ENCODE measurements at places on chromosomes 4 and X. TPM values are rescaled to one million over a fixed set of nuclear protein-coding genes. Genes with fewer than 3 reads are reported as not detected.

The CLTRN gene
- not detected for total RNA-seq

The GNRHR gene
- total RNA-seq: not detected

The FGFRL1 gene
- 9.2 TPM for total RNA-seq

The SERPINA7 gene
- total RNA-seq: not detected

The MAGEA8 gene
- total RNA-seq: not detected

The TCEAL3 gene
- total RNA-seq: 68.3 TPM

The CHRDL1 gene
- 365 TPM for total RNA-seq

The BEX5 gene
- total RNA-seq: 4.6 TPM

The DOK7 gene
- not detected for total RNA-seq

The VCX3A gene
- not detected for total RNA-seq

The KCNE5 gene
- not detected for total RNA-seq

The EDA gene
- total RNA-seq: 3.7 TPM

The SMR3B gene
- not detected for total RNA-seq

The NEUROG2 gene
- not detected for total RNA-seq

The CYBB gene
- 8.9 TPM for total RNA-seq

The SPACA5 gene
- not detected for total RNA-seq

The ASB5 gene
- 56.1 TPM for total RNA-seq

The PPARGC1A gene
- 4.5 TPM for total RNA-seq

The PHEX gene
- 0.71 TPM for total RNA-seq

The ZNF141 gene
- total RNA-seq: 17.4 TPM

The SHROOM2 gene
- 3.0 TPM for total RNA-seq

The POLN gene
- 1.8 TPM for total RNA-seq

The NPY5R gene
- not detected for total RNA-seq

The TRPC5OS gene
- not detected for total RNA-seq

The TLR8 gene
- 2.6 TPM for total RNA-seq
